Stimulated activated CD8-positive, alpha-beta memory T cell treated with anti-CD3 and anti-CD28 coated beads, Interleukin-4, amount 100 ng/mL, for 4 hours (primary cell): ENCODE measurements at places on chromosomes 16 and 17.

DNA sequence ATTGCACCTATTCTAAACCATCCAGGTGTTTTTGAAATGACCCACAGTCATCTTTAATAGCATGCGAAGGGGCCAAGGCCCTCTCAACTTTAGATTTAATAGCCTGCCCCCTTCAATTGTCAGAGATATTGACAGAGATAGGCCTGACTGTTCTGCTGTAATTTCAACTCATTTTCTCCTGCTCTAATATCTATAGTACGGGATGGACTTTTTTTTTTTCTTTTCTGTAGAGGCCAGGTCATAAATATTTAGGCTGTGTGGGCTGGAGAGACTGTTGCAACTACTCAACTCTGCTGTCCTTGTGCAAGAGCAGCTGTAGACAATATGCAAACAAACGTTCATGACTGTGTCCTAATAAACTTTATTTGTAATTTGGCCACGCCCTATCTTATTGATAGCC, 24.7 kb upstream of the KRT20 start:
- DNase-seq: no peak

GRCh38 chr16:68313116-68313515, 2.3 kb downstream of the PRMT7 start:
- no peak for DNase-seq

- DNase-seq: no peak
Measured at GRCh38 chr17:74296548-74296936, 22.5 kb downstream of the DNAI2 start.

GRCh38 chr17:65630502-65630901, 69.1 kb upstream of the AXIN2 start:
- no peak for DNase-seq

DNA sequence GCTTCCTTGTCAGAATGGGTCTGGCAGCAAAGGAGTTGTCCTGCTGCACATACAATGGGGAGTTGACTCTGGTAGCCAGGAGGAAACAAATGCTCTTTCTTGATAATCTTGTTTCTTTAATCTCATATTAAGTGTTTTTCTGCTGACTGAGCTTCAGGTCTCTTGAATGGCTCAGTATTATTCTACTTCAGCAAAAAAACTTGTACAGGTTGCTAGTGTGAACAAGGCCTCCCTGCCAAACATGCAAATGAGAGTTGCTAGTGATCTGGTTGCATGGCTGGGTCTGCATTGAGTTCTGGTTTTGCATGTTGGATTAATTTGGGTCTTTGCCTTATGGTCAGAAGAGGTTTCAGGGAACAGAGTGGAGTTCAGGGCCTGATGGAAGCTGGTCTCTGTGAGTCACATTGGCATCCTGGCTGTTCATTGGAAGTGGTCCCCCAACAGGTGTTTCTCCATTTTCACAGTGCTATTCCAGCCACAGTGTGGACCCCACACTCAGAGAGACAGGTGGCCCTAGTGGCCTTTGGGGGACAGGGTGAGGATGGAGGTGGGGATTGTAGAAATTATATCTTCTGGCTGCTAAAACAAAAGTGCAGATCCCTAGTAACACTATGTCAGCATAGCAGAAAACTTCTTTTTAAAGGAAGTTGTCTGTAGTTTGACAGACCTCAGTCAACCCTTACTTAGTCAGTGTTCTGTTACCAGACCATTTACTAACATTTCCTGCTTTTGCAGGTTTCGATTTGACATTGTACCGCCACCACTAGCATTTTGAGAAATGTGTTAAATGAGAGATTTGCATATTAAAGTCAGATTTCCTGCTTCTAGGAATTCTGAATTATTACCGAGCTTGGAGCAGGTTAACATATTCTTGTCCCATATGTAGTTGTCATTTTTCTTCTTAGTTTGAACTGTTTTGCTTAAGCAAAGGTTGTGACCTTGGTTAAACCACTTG, 47.1 kb downstream of the EPN2 start:
- no peak for DNase-seq

- no peak for DNase-seq
Measured at GRCh38 chr17:75823257-75824041, 20.8 kb downstream of the UNC13D start.

GRCh38 chr16:74166456-74166855, 130.2 kb upstream of the PSMD7 start:
- no peak for DNase-seq

GRCh38 chr17:34998205-34998604, 17.9 kb downstream of the LIG3 start:
- peak; percentile 45 for DNase-seq

GRCh38 chr17:79728908-79729471, 1.8 kb upstream of the ENPP7 start:
- DNase-seq: no peak

GRCh38 chr17:32141679-32142037, 644 bp upstream of the RHOT1 start:
- DNase-seq: no peak

GRCh38 chr16:58853854-58854791, 120.0 kb upstream of the GOT2 start:
- DNase-seq: no peak

GRCh38 chr17:18300725-18301480, 13.9 kb downstream of the TOP3A start:
- DNase-seq: no peak

GRCh38 chr17:74742978-74743545, 5.4 kb upstream of the NHERF1 start:
- no peak for DNase-seq

DNA sequence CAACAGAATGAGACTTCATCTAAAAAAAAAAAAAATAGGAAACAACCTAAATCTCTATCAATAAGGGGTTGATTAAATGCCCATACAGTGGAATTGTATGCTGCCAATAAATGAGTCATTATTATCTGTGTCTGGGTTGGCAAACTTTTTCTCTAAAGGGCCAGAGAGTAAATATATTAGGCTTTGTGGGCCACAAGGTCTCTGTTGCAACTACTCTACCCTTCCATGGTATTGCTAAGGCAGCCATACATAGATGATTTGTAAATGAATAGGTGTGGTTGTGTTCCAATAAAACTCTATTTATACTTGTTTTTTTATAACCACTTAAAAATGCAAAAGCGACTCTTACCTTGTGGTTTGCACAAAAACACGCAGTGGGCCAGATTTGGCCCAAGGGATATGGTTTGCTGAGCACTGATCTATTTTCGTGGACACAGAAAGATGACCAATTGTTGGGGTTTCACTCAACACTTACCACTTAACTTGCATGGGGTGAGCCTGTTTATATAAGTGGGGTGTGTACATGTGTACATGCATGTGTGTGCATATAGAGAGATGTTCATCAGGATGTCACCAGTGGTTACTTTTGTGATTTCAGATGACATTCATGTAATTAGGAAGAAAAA, 12.4 kb upstream of the IL4R start:
- no peak for DNase-seq

DNA sequence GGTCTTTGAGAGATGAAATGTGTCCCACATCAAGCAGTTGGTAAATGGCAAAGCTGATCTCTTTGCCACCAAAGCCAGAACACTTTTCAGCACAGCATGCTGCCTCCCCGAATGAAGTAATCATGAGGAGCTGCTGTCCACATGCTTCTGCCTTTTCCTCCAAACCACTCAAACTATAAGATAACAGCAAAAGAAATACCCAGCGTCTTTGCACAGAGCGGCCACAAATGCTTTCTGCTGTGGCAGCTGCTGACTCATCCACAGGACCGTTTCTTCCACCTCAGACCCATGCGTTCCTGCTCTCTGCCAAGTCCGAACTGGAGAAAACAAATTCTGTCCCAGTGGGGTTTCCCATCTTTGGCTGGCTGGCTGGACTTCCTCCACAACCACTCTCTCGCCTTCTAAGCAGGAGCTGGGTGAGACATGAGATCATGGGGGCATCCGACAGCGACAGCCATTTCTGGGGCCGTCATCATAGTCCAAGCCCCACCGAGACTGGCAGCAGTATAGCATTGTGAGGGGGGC, 27.1 kb downstream of the TBC1D3B start:
- no peak for DNase-seq
